ENCODE measurements at places on chromosomes 1 and 21. TPM values are rescaled to one million over a fixed set of nuclear protein-coding genes. Genes with fewer than 3 reads are reported as not detected.

The GJA4 gene
- total RNA-seq = 31.6 TPM

The CYP4A11 gene
- not detected for total RNA-seq

DNA sequence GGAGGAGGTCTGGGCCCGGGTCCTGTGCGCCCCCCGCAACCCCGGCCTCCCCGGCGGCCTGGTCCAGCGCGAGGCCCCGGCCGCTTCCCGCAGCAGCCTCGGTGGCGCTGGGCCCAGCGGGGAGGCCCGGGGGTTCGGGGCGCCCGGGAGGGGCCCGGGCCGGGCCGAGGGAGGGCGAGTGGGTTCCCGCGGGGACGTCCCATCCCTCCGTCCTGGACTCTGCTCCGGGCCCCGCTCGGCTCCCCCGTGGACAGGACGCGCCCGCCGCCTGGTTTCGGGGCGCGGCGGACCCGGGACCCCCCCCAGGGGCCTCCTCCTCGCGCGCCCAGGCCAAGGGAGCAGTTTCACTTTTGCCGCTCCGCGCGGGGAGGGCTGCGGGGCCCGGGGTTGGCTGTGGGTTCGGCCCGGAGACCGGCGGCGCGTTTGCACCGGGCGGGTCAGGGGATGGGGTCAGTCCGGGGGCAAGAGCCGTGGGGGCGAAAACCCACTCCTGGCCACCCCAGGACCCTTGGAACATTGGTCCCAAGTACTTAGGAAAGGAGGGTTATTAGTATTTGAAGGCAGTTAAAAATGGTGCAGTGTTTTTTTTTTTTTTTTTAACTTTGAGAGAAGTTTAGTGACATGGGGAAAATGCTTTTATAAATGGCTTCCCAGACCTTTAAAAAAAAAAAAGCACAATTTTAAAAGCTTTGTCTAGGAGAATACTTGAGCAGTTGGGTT is 677 bp downstream of the AGPAT3 start:
- no peak for DNase-seq

The LIN28A gene
- not detected for total RNA-seq

The ZNF648 gene
- total RNA-seq = not detected

DNA sequence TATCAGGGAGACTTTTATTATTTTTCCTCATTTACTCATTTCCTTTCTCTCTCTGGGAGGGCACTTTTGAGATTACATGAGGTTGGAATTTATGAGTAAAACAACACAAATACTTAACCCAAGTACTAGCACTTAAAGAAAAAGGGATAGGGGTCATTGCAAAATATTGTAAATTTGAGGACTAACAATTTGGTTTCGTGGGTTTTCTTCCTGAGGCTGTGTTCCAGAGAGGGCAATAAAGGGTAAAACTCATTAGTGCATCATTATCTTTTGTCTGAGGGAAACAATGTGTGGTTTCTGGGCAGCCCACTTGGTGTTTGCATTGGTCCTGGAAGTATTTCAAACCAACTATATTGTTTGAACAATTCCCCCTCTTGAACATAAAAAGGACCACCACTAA is 96.5 kb downstream of the GREM2 start:
- no peak for DNase-seq

GRCh38 chr1:186681121-186681520 is 898 bp upstream of the PTGS2 start:
- DNase-seq = no peak

GRCh38 chr1:223308136-223308535 is 55.8 kb downstream of the SUSD4 start:
- DNase-seq = no peak
